ENCODE measurements at places on chromosomes 3 and 15. TPM values are rescaled to one million over a fixed set of nuclear protein-coding genes. Genes with fewer than 3 reads are reported as not detected.

DNA sequence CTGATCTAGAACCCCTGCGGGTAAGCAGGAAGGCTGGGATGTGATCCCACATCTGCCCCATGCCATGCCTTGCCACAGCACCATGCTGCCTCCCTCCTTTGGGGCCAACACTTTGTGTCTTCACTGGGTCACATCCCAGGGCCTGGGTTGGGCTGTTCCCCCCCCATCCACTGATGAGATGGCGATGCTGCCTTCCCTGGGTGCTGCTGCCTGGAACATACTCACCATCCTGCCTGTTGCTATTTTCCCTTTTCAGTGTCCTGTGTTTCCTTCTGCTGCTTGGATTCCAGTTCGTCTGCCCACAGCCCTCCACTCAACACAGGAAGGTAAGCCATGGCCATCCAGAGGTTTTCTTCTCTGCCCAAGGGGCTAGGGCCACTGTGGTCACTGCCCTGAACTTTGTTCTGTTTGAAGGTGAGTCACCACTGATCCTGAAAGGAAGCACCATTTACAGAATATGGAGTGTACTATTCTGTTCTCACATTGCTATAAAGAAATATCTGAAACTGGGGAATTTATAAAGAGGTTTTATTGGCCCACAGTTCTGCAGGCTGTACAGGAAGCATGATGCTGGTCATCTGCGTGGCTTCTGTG lies 39.4 kb downstream of the THSD4 start:
- H3K27ac ChIP-seq = no peak overlapping the region
- no peaks in the 10 kb centered on the region for H3K36me3 ChIP-seq
- no peak overlapping the region for H3K4me3 ChIP-seq
- DNase-seq = no peak

GRCh38 chr15:91942720-91943394 lies 89.3 kb downstream of the SLCO3A1 start:
- H3K4me1 ChIP-seq = peaks cover 53% of the 10 kb centered on the region
- no peak overlapping the region for H3K4me3 ChIP-seq
- H3K27ac ChIP-seq = no peak overlapping the region
- H3K27me3 ChIP-seq = no peaks in the 10 kb centered on the region
- H3K36me3 ChIP-seq = no peaks in the 10 kb centered on the region
- peak; percentile 89 for DNase-seq

DNA sequence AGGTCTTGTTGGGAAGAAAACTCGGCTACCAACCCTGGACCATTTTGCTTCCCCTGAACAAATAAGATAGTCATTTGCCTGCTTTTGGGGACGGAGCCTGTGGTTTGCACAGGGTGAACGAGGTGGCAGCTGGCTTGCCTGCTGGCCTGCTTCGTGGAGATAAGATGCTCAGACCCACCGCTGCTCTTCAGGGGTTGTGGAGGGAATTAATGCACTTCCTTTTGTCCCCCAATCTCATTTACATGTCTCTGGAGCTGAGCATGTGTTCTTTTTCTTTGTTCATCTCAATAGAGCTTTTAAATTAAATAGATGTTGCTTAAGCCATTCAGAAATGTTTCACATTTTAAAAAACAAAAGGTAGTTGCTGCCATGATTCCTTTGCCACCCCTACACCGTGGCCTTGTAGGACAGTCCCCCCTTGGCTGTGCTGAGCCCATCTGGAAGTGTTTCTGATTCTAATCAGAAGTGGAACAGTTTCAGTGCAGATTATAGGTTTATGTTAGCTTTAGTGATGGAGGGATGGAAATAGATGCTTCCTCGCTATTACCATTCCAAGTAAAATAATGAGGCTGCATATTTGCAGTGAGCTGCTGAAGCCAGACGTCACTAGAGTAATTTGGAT lies 25.6 kb downstream of the APBA2 start:
- no peak overlapping the region for H3K4me3 ChIP-seq
- no peak for DNase-seq
- H3K27me3 ChIP-seq = no peaks in the 10 kb centered on the region
- no peaks in the 10 kb centered on the region for H3K4me1 ChIP-seq

The ISLR2 gene
- polyA plus RNA-seq = 0.27 TPM

DNA sequence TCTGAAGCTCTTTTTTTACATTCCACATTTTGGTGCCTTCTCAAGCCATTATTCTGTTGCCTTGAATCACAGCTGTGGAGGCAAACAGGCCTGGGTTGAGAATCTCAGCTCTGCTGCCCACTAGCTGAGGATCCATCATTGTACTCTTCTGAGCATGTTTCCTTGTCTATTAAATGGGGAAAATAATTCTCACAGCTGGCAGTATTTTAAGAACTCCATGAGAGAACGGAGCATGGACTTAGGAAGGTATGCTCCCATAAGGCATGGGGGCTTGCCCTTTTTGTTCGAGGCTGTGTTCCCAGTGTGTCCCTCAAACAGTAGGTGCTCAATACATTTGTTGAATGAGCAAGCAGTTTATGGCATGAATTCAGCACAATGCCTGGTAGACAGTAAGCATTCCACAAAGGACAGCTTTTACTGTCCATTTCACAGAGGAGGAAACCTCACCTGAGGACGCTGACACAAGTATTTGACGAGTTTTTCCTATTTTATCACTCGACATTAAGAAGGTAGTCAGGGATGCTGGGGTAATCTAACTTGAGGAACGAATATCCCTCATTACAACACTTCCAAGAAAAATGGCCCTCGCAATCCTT lies 2.1 kb upstream of the PTPRG start:
- H3K27ac ChIP-seq = peak overlapping the region; percentile 94
- H3K4me1 ChIP-seq = no peaks in the 10 kb centered on the region
- DNase-seq = no peak

- H3K4me1 ChIP-seq = peaks cover 6% of the 10 kb centered on the region
- no peak overlapping the region for H3K4me3 ChIP-seq
- no peak overlapping the region for H3K27ac ChIP-seq
- H3K36me3 ChIP-seq = no peaks in the 10 kb centered on the region
- DNase-seq = peak; percentile 70
Measured at GRCh38 chr15:55108858-55109518, 87.8 kb downstream of the RSL24D1 start.

GRCh38 chr3:143118630-143119008 lies 952 bp upstream of the CHST2 start:
- H3K4me3 ChIP-seq = no peak overlapping the region
- H3K27me3 ChIP-seq = peaks cover 17% of the 10 kb centered on the region
- DNase-seq = no peak
- peak overlapping the region; percentile 81 for H3K27ac ChIP-seq

The TUSC7 gene
- not detected for polyA plus RNA-seq

DNA sequence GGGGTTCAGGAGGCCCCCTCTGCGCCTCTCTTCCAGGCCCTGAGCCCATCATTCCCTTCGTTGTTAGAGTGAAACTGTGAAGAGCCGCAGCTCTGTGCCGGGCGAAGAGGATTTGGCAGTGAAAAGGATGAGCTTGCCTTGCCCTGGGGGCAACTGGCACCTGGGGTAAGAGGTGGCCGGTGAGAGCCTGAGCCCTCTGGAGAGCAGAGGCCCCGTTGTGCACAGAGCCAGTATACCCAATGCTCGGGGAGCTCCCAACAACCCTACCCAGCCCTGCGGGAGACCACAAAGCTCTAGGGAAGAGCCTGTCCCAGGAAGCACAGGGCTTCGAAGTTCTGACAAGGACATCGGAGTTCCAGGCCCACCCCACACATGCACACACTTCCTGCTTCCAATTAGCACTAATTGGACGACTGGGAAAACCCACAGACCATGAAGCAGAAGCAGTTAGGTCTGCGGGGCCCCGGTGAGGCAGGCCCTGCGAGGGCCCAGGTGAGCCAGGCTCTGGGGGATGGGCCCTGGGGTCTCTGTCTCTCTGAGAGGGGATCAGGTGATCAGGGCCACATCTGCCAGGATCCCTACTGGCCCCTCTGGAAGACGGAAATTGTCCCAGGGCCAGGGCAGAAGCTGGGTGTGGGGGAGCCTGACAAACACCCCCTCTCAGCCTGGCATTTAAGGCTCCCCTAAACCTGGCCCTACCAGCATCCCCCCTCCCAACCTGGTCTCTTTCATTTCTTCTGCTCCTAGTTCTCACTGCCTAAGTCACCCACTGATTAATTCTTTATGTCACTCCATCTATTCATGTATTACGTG lies 27.9 kb upstream of the SFMBT1 start:
- H3K27me3 ChIP-seq = no peaks in the 10 kb centered on the region
- no peaks in the 10 kb centered on the region for H3K36me3 ChIP-seq
- H3K27ac ChIP-seq = no peak overlapping the region
- DNase-seq = no peak

DNA sequence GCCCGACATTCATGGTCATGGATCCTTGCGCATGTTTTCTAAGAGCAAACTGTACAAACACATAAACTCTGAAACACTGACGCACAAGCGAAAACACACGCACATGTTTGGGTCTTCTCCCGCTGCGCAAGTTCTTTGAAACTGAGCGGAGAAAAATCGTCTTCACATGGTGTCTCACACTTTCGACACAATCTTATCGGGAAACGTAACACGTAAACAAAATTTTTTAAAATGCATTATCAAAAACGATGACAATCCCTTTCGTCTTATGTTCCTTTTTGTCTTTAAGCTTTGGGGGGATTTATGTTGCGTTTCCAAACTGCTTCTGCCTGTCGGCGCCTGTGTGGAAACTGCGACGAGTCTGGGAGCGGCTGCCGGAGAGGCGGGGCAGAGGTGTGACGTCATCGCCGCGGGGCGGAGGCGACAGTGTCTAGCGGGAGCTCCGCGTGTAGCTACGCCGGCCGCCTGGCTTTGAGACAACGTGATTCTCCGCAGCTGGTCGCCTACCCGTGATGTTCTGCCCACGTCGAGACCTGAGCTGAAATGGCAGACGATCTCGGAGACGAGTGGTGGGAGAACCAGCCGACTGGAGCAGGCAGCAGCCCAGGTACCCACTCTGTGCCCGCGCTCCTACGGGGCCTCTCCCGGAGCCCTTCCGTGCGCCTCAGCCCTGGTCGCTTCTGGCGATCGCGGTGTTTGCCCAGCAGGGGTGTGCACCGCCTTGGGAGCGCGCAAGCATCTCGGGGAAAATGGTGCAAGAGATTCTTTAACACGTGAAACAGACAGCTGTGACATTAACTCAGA lies at the start of gene CMSS1:
CMSS1 (plus strand) TSS at position 426 of the 804 bp plus-strand sequence.
- no peaks in the 10 kb centered on the region for H3K27me3 ChIP-seq
- no peaks in the 10 kb centered on the region for H3K36me3 ChIP-seq
- H3K4me3 ChIP-seq = peak within 1 kb of the TSS; percentile 45
- H3K27ac ChIP-seq = peak within 1 kb of the TSS; percentile 87
- peak; percentile 97 for DNase-seq

- no peaks in the 10 kb centered on the region for H3K27me3 ChIP-seq
- H3K36me3 ChIP-seq = no peaks in the 10 kb centered on the region
- H3K4me1 ChIP-seq = no peaks in the 10 kb centered on the region
- H3K27ac ChIP-seq = no peak overlapping the region
- H3K4me3 ChIP-seq = no peak overlapping the region
Measured at GRCh38 chr15:43246261-43246774, 20.4 kb downstream of the TGM5 start.

DNA sequence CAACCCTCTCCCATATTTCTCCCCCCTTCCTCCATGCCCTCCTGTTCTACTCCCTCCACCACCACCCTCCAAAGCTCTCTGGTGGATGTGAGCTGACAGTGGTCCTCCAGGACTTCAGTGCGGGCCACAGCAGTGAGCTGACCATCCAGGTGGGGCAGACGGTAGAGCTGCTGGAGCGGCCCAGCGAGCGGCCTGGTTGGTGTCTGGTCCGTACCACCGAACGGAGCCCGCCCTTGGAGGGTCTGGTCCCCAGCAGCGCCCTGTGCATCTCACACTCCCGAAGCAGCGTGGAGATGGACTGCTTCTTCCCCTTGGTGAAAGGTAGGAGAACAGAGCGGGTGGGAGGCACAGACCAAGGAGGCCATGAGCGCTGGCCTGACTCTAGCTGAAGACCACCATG lies 167.5 kb upstream of the UMPS start:
- peaks cover 15% of the 10 kb centered on the region for H3K4me1 ChIP-seq
- H3K4me3 ChIP-seq = no peak overlapping the region
- H3K36me3 ChIP-seq = no peaks in the 10 kb centered on the region
- H3K27ac ChIP-seq = no peak overlapping the region
- peak; percentile 44 for DNase-seq
- no peaks in the 10 kb centered on the region for H3K27me3 ChIP-seq

DNA sequence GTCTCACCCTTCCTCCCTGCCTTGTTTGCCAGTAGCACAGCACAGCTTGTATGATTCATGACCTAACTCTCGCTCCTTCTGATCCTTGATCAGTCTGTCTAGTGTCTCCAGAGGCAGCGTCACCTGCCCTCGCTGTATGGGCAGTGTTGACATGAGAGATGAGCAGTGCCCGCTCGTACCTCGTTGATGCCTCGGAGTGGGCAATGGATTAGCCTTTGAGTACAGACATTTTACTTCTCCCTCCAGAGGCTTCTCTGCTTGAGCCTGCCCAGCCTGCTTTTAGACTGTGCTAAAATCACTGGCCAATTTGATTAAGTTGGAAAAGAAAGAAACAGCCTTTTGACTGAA lies 569.0 kb downstream of the NTRK3 start:
- H3K27ac ChIP-seq = no peak overlapping the region
- H3K27me3 ChIP-seq = no peaks in the 10 kb centered on the region
- no peak for DNase-seq
- H3K4me3 ChIP-seq = no peak overlapping the region

The ADPGK gene
- 62.0 TPM for polyA plus RNA-seq

GRCh38 chr3:76912841-76913383 lies 127.0 kb upstream of the ROBO2 start:
- H3K36me3 ChIP-seq = no peaks in the 10 kb centered on the region
- H3K4me1 ChIP-seq = no peaks in the 10 kb centered on the region
- no peak overlapping the region for H3K4me3 ChIP-seq
- H3K27me3 ChIP-seq = no peaks in the 10 kb centered on the region
- no peak for DNase-seq

GRCh38 chr15:41849204-41849603 lies 10.6 kb downstream of the PLA2G4B start:
- no peak overlapping the region for H3K4me3 ChIP-seq
- H3K27me3 ChIP-seq = no peaks in the 10 kb centered on the region
- H3K36me3 ChIP-seq = peaks cover 26% of the 10 kb centered on the region
- H3K27ac ChIP-seq = no peak overlapping the region
- no peaks in the 10 kb centered on the region for H3K4me1 ChIP-seq
- DNase-seq = no peak

- no peak overlapping the region for H3K4me3 ChIP-seq
- peaks cover 36% of the 10 kb centered on the region for H3K36me3 ChIP-seq
- no peak overlapping the region for H3K27ac ChIP-seq
- no peaks in the 10 kb centered on the region for H3K4me1 ChIP-seq
- H3K27me3 ChIP-seq = no peaks in the 10 kb centered on the region
- no peak for DNase-seq
Measured at GRCh38 chr3:57646723-57647122, 46.2 kb downstream of the DENND6A start.

The OR4M2 gene
- not detected for polyA plus RNA-seq
